ENCODE measurements at places on chromosomes 2 and 18. TPM values are rescaled to one million over a fixed set of nuclear protein-coding genes. Genes with fewer than 3 reads are reported as not detected.

The OSR1 gene
- total RNA-seq: not detected

The HDLBP gene
- 357 TPM for total RNA-seq

The TXNDC2 gene
- 0.08 TPM for total RNA-seq

The EPG5 gene
- 4.2 TPM for total RNA-seq

The SALL3 gene
- total RNA-seq: not detected

The CAPN14 gene
- total RNA-seq: 0.98 TPM

The RAB31 gene
- 5.0 TPM for total RNA-seq

All from A375 (cell line).